ENCODE measurements at places on chromosomes 11 and 22.

- no peak for DNase-seq
These were observed 1.1 kb downstream of the CAVIN3 start for GRCh38 chr11:6319001-6319703.

GRCh38 chr11:47437746-47438418, 11.1 kb downstream of the RAPSN start:
- DNase-seq, result no peak

- DNase-seq, result no peak
These were observed 61.0 kb downstream of the CCDC81 start for GRCh38 chr11:86435711-86436110.

DNA sequence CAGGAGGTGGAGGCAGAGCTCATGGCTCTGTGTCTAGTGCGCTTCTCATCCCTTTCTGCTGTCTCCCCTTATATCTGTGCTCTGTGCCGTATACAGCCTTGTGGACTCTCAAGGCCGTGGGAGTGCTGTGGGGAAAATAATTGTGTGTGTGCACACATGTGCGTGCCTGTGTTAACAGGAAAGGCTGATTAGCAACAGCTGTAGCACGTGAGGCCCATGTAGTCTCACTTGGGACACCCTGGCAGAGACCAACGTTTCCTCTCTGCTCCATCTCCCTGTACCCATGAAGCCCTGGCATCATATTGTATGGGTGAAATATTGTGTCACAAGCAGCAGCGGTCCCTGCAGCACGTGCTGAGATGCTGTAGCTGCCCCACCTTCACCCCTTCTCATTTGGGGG, 109.3 kb downstream of the LRRC32 start:
- no peak for DNase-seq

DNA sequence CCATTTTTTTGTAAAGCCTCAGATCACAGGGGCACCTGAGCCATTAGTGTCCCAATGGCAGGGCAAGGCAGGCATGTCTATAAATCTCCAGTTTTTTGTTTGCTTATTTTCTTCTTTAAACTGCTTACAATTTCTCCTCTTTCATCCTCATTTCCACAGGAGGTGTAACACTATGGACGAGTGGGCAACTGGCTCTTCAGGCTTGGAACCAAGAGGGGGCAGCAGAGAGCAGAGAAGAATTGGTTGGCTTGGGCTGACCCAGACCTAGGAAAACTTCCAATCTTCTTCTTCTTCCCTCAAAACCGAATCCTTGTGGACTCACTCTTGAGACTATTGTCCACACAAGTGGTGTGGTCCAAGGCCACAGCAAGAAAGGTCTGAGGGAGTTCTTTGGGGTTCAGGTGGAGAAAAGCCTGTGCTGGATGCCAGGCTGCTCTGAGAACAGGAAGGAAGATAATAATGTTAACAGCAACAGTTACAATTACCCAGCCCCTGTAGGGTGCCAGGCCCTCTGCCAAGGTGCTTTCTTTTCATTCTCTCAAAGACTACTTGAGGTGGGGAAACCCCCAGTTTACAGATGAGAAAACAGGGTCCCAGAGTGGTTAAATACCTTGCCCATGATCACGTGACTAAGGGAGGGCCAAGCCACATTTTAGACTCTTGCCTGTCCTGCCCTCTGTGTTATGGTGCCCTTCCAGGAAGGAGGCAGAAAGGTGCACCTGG, 70.7 kb upstream of the E2F8 start:
- no peak for DNase-seq

DNA sequence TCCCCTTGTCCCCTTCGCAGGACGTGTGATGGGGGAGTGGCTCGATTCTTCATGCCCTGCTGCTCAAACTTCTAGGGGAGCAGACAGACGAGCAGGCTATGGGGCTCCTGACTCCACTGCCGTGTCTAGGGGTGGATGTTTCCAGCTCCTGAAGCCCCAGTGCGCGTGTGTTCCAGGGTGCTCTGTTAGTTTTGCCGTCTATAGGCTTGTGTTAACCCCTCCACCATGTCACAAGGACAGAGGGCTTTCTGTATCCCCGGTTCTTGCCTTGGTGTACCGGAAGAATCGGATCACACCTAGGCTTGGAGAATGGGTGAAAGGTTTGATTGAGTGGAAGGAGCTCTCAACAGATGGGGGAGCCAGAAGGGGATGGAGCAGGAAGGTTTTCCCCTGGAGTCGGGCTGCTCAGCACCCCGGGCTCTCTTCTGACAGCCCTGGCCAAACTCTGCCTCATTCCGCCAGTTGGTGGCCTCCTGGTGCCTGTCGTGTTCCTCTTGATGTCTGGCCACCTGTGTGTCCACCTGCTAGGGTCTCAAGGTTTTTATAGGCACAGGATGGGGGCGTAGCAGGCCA, 810.7 kb downstream of the BRD1 start:
- no peak for DNase-seq

DNA sequence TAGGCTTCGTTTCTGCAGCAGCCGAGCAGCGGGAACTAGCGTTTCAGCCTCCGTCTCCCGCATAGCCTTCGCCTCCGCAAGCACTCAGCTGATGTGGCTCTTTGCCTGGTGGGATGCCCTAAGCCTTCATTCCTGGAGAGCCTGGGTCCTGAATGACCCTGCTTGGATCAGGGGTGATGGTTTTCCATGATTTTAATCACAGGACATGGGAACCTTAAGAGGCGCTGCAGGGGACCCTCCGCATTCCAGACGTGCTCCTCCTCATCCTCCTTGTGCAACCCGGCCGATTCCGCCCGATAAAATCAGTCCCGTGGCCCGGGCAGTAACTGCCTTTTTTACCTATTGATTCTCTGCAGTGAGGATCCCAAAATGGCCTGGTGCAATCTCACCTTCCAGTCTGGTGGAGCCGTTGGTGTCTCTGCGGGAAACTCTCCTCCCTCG, 8.2 kb downstream of the C11orf21 start:
- no peak for DNase-seq

DNA sequence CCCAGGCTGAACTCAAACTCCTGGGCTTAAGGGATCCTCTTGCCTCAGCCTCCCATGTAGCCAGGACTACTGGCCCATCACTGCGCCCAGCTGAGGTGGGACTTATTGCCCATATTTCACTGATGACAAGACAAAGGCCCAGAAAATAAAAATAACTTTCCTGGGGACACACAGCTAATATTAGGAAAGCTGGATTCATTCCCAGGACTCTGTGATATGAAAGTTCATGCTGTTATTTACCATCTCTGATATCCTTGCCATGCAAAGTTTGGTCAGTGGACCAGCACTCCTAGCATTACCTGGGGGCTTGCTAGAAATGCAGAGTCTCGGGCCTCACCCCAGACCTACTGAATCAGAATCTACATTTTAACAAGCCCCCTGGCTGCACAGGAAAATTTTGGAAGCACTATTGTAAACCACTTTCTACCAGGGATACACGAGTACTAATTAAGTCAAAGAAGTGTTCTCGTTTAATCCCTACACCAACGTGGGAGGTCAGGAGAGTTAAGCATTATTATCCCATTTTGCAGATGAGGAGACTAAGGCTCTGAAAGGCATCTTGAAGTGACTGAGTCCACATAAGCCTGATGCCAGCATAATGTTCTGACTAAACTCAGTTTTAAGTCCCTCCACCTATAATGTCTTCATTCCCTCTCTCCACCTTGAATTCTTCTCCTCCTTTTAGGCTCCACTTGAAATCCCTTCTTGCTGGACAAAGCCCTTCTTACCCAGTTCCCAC, 2.5 kb upstream of the FAM83F start:
- DNase-seq, result no peak

- no peak for DNase-seq
These were observed 45.0 kb downstream of the FBLN1 start for GRCh38 chr22:45547731-45548130.

GRCh38 chr22:36027579-36027934, 1.1 kb downstream of the RBFOX2 start:
- no peak for DNase-seq

DNA sequence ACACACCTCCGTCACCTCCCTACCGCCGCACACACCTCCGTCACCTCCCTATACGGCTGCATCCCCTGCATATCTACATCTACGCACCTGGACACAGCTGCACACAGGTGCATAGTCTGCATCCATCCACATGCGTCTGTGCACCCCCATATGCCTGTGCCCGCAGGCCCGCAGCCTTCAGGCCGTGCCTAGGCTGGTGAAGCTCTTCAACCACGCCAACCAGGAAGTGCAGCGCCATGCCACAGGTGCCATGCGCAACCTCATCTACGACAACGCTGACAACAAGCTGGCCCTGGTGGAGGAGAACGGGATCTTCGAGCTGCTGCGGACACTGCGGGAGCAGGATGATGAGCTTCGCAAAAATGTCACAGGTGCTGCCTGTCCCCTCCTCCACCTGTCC, 4.8 kb downstream of the PKP3 start:
- no peak for DNase-seq

GRCh38 chr22:42511401-42511891, 8.2 kb downstream of the RRP7A start:
- DNase-seq, result no peak

- DNase-seq, result no peak
These were observed 4.8 kb upstream of the EMID1 start for GRCh38 chr22:29200901-29201300.

DNA sequence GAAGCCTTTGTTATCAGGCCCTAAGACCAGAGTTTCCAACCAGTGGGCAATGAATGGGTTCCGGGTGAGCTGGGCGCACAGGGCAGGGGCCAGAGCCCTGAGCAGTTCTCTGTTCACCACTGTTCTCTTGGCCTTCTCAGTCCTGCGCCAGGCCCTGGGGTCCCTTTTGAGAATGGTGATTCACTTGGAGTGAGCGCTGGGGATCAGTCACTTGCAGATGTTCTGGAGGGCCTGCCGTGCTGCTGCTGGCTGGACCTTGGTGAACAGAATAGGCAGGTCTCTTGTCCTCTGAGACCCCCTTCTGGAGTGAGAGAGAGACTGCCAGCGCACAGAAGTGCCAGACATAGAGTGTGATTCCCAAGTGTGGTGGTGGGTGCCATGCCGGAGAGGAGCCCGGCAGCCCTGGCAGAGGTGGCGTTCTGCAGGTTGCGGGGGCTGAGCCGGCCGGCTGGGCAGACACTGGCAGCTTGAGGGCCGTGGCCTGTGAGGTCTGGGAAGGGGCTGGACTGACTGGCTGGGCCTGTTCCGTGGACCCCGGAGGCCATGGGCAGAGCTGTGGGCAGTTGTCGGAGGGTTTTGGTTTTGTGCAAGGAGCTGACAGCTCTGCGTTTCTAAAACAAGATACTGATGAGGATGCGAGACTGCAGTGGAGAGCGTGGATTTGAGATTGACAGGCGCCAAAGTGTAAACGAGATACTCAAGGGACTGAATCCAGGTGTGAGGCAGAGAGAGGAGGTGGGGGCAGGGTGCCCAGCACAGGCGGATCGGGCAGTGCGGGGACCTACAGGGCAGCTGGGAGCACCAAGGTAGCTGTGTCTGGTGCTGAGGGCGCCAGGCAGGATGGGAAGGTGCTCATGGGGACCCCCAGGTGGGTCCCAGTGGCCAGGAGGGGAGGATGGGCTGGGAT, 12.3 kb downstream of the TPCN2 start:
- no peak for DNase-seq

GRCh38 chr22:19984201-19984753, 32.3 kb downstream of the ARVCF start:
- DNase-seq, result no peak

GRCh38 chr22:27331526-27332281, 469.9 kb downstream of the MN1 start:
- no peak for DNase-seq

GRCh38 chr11:74014880-74015279, 6.0 kb upstream of the UCP3 start:
- no peak for DNase-seq

DNA sequence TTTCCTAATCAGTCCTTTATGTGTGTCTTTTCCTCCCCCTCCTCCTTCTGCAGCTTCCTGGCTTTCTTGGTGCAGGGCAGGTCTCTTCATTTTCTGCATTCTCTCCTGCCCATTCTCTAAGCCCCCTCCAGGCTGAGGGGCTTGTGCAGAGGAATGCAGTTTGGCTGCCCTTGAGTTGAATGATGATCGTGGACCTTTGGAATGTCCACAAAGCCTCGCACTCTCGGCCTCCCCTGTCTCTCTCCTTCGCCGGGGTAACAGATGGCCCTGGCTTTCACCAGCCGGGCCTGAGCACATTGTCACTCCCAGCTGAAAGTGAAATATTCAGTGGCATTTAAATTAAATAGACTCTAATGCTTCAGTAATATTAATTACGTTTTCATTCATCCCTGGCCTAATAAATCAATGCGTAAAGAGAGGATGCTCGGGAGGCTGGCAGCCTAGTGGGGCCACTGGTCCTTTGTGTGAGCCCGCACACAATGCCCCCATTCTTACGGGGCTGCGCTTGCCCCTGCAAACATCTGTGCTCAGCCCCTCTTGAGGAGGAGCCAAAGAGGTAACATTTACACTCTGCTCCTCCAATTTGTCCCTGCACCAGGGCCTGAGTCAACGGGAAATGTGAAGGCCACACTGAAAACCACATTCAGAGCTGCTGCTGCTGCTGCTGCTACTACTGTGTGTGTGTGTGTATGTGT, 64.9 kb upstream of the PAX6 start:
- no peak for DNase-seq
